ENCODE measurements at places on chromosomes 1 and 21.

GRCh38 chr1:116460261-116460660 is 87.2 kb downstream of the ATP1A1 start:
- DNase-seq = no peak

DNA sequence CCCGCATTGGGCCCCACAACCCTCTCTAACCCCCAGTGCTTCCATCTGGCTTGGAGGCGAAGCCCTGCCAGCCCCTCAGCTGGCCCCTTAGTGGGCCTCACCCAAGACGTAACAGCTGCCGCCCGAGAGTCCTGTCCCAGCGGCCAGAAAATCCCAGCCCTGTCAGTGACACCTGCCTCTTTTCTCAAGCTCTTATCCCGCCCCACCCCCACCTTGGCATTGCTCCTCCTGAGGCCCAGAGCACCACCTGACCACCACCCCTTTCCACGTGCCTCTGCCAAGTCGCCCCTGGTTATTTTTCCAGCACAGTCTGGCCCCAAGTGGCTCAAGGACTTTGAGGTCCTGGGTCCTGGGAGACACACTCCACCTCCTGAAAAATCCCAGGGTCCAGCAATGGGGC is 5.9 kb upstream of the CTRC start:
- DNase-seq = no peak

DNA sequence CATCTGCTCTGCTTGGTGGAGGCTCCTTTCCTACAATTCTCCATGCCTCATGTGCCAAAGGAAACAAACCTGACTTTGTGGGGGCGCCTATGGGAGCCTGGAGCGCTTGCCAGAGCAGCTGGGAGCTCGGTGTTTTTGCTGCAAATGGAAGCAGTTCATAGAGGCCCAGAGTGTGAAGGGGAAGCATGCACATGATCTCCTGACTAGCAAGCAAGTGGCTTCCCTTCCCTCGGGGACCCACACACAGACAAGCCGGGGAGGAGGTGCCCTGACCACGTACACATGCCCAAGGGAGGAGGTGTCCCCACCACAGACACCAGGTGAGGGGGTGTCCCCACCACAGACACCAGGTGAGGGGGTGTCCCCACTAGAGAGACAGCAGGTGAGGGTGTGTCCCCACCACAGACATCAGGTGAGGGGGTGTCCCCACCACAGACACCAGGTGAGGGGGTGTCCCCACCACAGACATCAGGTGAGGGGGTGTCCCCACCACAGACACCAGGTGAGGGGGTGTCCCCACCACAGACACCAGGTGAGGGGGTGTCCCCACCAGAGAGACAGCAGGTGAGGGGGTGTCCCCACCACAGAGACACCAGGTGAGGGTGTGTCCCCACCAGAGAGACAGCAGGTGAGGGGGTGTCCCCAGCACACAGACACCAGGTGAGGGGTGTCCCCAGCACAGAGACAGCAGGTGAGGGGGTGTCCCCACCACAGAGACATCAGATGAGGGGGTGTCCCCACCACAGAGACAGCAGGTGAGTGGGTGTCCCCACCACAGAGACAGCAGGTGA is 106.8 kb downstream of the CRYAA start:
- DNase-seq = no peak

DNA sequence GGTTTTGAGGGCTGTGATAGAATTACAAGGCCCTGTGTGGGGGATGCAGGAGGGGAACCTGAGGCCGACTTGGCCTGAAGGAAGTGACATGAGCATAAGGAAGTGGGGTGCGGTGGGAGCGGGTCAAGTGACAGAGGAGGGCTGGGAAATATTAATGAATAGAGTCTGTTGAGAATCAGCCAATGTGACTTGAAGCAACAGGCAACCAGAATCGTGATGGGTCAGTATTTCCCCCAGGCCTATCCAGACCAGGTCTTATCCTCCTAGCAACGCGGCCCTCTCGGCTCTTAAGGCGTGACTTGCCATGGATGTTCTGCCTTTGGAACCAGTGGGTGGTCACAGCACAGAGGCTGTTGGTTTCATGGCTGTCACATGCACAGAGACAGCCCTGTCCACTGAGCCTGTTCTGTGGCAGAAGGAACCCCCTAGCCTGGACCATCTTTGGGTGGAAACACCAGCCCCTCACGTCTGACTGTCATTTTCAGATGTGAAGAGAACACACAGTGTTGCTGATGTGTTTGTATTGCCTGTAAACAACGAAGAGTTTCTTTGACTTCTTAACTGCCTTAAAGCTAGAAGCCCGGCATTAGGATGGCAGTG is 468.8 kb downstream of the CAMTA1 start:
- DNase-seq = no peak

DNA sequence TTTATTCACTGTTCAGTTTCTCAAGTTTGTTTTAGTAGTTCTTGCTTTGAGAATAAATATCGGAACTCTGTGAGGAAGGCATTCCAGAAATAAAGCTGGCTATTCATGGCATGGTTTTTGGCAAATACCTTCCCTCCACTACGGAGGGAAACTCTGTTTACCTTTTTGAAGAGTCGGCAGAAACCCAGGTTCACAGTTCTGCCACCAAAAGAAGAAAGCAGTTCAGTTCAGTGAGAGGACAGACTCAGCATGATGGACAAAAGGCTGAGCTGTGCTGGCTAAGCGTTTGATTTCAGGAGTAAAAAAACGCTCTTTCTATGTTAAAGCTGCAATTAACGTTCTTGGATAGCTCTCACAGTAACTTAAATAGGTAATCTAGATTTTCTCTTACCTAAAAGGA is 42.4 kb downstream of the CNN3 start:
- no peak for DNase-seq

- DNase-seq = no peak
These were observed 20.4 kb downstream of the CACHD1 start for GRCh38 chr1:64490213-64490818.

- DNase-seq = no peak
These were observed 16.4 kb downstream of the RSPH1 start for GRCh38 chr21:42479582-42479981.

- DNase-seq = no peak
These were observed 85.9 kb downstream of the UROD start for GRCh38 chr1:45097944-45098343.

- DNase-seq = no peak
These were observed 456.0 kb upstream of the PKN2 start for GRCh38 chr1:88228114-88228513.

DNA sequence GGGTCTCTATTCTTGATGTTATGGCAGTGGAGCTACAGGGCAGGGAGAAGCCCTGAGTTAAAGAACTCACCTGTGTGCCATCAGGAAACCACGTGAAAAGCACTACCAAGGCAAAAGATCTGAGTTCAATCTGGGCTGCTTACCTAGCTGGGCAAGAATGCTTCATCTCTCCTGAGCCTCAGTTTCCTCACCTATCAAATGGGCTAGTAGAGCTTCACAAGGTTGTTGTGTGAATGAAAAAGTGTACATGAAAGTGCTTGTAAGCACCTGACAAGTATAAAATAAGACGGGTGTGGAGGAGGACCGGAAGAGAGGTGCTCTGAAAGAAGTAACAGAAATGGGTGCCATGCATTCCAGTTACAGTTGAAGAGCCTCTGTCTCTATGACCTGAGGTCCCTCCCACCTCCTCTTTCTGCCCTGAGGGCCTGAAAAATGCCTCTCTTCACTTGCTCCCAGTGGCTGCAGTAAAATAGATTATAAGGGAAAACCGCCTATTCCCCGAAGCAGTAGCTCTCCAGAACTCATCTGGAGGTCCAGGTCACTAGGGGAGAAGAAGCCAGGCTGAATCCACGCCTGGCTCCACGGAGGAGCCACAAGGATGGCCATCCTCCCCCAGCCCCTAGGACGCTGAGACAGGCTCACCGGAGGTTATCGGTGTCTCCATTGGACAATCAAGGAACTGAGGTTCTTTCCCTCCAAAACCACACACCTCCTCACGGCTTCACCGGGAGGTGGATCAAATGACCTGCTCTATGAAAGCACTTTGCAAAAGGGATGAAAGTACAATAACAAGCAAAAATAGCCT is 1.4 kb downstream of the GPR161 start:
- DNase-seq = no peak

- no peak for DNase-seq
These were observed 79.8 kb upstream of the LRRC8B start for GRCh38 chr1:89444791-89445190.

- DNase-seq = no peak
These were observed 86.1 kb upstream of the KCNK1 start for GRCh38 chr1:233527818-233528217.

DNA sequence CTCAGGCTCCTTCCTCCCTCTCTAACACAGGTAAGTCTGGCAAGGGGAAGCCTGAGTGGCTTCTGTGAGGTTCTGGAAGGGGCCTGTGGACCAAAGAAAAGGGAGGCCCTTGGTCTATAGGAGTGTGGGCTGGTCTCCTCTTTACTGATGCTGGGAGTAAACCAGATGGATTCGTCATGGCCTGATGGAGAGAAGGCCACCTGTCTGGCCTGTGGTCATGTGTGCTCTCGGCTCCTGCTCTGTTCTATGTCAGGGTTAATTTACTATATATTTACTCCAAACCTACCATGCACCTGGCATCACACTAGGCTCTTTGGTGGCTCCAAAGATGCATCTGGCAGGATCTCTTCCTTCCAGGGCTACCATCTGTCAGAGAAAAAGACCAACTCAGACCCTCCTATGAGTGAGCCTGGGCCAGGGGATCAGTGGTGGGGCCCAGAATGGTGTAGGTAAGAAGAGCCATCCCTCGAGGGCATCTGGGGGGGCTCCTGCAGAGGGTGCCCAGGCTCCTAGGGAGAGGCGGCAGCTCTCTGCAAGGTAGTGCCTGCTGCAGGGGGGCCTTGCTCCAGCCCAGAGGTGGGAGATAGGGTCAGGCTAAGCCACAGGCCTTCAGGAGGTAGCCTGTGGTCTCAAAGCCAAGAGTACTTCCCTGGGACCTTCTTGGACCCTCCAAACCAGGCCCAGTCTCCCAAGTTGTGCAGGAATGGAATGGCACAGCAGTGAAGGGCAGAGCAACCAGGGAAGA is 68.2 kb upstream of the SELENON start:
- no peak for DNase-seq

- DNase-seq = no peak
These were observed 86.2 kb downstream of the CLIC6 start for GRCh38 chr21:34754690-34755647.

- no peak for DNase-seq
These were observed 6.7 kb downstream of the ADIPOR1 start for GRCh38 chr1:202951437-202951836.

GRCh38 chr1:219441884-219442283 is 171.0 kb downstream of the ZC3H11B start:
- no peak for DNase-seq

DNA sequence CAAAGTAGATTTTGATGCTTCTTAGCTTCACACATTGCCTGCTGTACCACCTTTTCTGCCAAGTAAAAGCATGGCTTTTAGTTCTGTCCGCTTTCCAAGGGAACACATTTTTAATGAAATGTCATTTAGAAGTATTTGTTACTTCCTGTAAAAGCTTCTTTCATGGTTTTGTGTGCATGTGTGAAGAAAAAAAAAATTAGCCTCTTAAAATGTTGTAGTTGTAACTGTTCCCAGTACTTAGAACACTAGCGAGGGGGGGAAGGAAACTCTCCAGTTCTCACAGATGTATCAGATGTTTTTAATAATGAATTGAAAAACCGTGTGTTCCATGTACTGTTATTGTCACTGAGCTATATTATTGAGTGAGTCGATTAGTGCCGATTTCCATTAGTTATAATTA is 568.3 kb upstream of the ADGRL2 start:
- DNase-seq = no peak

DNA sequence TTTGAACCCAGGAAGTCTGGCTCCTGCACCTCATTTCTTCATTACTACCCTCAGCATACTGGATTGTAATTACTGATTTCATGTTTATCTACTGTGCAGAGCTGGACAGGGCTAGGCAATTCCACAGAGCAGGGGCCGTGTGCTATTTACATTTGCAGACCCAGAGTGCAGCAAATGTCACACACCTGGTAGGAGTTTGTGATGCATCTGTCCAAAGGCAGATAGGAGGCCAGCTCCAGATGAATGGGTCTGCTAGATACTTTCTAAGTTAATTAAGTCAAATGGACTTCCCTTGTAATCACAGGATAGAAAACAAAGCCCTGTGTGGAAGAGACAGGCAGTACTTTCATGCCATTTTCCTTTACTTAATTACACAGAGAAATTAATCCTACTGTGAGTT is 46.2 kb downstream of the PGBD5 start:
- no peak for DNase-seq

DNA sequence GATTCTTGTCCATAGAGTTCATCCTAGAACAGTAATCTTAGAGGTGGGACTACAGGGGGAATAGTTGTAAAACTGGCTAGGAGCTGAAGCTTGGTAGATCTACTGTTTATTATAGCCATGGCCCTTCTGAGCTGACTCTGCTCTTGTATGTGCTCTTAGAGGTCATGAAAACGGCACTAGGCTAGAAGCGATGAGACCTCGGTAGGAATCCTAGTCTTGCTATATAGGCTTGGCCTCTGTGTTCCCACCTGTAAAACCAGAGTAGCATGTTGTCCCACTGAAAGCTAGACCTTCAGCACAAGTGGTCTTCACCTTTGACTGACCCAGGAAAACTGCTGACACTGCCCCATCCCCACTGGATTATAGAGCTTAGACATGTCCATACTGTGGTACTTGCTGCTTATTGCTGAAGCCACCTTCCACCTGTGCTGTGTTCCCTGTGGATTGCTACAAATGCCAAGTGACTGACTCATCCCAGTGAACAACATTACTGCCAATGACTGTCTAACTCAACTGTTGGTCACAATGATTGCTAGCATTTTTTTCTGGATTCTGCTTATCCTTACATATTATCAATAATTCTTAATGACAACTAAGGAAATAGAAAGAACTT is 23.0 kb upstream of the PIGC start:
- DNase-seq = no peak

DNA sequence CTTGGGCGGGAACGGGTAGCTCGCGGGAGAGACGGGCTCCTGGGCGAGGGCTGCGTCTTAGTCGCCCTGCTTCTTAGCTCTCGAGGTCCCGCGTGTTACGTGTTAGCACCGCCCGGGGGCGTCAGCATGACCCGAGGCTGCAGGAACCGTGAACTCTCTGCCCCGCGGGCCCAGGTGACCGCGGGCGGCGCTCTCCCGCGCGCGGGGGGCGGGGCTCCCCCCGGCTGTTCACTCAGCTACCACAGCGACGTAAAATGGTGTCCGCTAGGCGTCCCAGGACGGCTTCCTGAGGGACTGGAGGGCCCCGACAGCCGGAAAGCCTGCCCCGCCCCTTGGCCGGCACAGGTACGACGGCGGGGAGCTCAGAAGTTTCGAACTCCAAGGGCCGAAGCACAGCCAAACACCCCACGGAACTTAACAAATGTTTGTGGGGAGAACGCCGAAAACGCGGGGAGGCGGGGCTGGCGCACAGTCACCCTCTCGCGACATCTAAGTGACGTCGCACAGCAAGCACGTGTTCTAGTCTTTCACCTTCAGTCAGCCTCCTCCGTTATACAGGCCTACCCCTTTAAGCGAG is 780 bp upstream of the RBM15 start:
- DNase-seq = peak; percentile 89

- DNase-seq = no peak
These were observed 82.3 kb downstream of the NOTCH2 start for GRCh38 chr1:119987112-119987511.
